GM12864 (cell line): ENCODE measurements at places on chromosomes 6 and 20.
A peak's percentile ranks its signal among the peaks of the same experiment; 100 is the strongest.

DNA sequence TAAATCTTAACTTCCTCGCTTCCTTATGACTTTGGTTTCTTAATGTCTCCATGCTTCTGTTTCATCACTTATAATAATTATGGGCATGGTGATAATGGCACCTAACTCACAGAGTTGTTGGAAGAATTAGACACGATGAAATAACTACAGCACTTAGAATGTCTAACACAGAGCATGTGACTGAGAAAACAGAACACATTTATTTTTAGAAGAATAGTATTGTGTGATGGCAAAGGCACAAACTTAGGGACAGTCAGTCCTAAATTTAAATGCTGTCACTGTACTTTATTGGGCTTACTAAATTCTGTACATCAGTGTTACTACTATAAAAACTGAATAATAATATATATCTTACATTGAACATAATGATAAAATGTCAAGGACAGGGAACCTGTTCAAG, 391.1 kb upstream of the JAG1 start:
- DNase-seq: no peak

GRCh38 chr6:25889877-25890853, 16.1 kb upstream of the SLC17A3 start:
- DNase-seq: no peak

GRCh38 chr6:72825315-72825911, 203.5 kb downstream of the KCNQ5 start:
- no peak for DNase-seq

- no peak for DNase-seq
These were observed 1.3 kb downstream of the NOTCH4 start for GRCh38 chr6:32222333-32223230.

DNA sequence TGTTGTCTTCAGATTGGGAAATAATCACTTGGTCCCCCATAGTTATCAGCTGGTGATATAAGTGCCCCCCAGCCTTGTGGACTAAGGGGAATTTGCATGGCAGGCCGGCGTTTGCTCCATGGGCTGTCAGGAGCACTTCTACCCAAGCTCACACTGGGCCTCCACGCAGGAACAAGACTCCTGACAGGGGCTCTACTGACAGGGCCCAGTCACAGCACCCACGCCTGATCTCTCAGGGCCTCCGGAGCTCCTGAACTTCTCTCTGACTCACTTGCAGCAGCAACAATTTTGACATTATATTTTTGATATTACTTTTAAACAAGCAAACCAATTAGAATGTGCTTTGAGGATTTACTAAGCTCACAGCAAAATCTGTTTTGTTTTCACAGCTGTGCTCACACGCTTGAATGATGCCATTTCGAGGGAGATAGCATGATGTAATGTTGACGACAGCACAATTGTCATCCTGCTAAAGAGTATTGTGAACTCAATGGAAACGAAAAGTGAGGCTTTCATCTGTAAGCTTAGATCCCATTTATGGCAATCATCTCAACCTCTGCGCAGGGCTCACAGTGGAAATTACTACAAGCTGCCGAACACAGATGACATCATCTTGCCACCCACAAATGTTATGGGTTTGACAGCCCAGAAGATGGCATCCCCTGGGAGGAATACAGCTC, 28.7 kb upstream of the TXNDC5 start:
- DNase-seq: no peak

DNA sequence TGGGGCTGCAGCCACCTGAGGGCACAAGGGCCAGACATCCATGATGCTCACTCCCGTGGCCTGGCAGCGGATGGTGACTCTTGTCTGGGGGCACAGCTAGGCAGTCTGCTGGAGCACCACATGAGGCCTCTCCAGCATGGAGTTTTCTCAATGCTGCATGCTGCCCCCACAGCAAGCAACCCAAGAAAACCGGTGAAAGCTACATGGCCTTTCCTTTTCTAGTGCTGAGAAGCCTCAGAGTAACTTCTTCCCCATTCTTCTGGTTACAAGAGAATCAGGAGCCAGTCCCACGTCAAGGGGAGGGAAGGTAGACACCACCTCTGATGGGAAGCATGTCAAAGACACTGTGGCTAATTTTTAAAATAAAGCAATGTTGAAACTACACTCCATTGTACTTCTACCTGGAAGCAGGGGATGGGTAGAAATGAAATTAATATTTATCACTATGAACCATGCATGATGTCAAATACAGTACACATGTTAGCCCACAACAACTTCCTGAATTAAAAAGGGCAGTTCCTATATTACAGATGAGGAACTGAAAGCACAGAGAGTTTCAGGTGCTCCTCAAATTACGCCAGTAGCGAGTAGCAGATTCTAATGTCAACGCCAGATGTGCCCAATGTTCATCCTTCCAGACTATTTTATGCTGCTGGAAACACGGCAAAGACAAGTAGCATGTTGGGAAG, 101.5 kb downstream of the LAMP5 start:
- DNase-seq: peak; percentile 74

- DNase-seq: no peak
These were observed 952.6 kb upstream of the MAP3K7 start for GRCh38 chr6:91539456-91539855.

GRCh38 chr6:135826236-135826804, 25.2 kb upstream of the PDE7B start:
- DNase-seq: no peak

GRCh38 chr20:60967431-60968316, 284.4 kb upstream of the CDH4 start:
- no peak for DNase-seq

DNA sequence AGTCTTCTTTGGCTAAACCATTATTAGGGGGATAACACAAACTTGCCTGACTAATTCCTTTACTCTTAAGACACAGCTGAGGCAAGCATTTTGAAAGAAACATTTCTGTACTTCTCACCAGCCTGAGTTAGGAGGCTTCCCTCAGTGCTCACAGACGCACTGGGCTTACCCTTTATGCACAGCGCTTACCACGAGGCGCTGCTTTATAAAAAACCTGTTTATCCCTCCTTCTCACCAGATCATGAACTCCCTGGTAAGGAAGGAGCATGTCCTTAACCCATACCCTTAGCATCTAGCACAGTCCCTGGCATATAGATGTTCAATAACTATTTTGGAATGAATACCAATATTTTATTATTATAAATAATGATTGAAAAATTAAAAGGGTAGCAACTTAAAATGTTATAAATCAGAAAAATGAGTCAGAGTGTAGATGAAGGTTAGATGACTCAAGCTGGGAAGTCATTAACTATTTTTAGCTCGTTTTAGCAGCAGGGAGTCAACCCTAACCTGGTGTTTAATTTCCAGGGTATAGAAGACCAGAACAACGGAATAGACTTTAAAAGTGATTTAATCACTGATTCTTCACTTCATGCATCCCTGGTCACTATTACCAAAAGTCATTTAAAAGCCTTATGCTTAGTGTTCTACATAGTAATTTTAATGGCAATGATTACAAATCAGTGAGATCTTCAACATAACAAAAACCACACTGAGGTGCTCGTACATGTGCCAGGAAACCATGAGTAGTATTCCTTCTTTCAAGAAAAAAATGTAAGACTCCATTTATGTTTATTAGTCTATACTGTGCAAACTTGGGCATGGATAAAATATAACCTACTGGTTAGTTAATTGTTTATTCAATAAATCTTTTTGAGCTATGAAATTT, 4.1 kb upstream of the TPD52L1 start:
- no peak for DNase-seq

DNA sequence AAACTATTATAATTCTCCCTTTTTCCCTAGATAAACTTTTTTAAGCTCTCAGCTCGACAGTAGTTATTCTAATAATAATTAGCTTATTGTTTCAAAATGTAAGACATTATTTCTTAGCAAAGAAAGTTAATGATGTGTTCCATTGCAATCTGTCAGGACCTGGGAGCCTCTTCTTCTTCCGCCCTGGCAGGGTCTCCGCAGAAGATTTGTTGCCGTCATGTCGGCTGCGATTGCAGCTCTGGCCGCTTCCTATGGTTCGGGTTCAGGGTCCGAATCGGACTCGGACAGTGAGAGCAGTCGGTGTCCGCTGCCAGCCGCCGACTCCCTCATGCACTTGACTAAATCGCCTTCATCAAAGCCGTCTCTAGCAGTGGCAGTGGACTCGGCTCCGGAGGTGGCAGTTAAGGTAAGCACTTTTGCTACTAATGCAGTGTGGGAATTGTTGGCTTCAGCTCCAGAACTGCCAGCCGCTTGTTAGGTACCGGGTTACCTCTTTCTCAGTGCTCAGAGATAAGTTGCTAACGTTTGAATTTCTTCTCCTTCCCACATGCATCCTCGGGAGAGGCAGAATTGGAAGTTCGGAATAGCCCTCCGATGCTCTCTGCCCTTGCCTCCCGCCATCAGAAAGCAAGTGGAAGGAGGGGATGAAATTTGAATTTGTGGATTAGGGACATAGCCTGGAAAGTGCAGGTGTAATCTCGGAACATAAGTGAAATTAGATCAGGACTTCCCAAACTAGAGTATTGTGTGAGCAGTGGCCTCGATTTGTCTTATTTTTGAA, at the start of gene CDC40:
Gene CDC40 (plus strand): TSS at position 200 of the 781 bp plus-strand sequence. CDS start 18 bp downstream, at position 218.
- no peak for DNase-seq

GRCh38 chr6:31143148-31143547, 4.3 kb upstream of the PSORS1C2 start:
- DNase-seq: no peak

DNA sequence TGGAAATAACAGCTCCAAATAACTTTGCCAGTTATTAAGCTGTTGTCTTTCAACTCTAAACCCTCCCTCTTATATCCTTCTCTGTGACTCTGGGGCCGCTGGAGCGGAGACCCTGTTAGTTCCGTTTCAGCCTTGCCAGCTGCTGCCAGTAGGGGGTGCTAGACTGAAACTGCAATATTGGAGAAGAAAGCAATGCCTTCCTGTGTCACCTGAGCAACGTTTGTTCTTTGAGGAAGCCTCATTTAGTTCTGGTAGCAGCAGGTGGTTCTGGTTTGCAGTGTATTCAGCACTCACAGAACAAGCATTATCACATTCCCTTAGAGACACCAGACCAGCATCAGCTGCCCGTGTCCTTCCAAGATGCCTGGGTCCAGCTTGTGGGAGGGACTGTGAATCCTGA, 22.9 kb upstream of the JAG1 start:
- no peak for DNase-seq

DNA sequence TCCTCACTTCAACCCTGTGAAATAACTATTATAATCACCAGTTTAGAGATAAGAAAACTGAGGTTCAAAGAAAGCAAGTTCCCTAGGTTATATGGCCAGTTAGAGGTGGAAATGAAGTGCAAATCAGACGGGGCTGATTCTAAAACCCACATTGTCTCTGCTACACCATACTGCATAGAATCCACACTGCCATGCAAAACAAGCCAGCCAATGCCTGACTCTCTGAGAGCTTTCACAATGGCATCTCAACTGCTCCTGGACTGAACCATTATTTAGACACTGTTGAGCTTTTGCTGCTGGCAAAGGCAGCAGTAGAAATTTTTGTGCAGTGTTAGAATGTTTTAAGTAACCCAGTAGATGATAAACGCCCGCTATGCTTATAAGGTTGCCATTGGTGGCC, 195.2 kb upstream of the CNR1 start:
- no peak for DNase-seq

DNA sequence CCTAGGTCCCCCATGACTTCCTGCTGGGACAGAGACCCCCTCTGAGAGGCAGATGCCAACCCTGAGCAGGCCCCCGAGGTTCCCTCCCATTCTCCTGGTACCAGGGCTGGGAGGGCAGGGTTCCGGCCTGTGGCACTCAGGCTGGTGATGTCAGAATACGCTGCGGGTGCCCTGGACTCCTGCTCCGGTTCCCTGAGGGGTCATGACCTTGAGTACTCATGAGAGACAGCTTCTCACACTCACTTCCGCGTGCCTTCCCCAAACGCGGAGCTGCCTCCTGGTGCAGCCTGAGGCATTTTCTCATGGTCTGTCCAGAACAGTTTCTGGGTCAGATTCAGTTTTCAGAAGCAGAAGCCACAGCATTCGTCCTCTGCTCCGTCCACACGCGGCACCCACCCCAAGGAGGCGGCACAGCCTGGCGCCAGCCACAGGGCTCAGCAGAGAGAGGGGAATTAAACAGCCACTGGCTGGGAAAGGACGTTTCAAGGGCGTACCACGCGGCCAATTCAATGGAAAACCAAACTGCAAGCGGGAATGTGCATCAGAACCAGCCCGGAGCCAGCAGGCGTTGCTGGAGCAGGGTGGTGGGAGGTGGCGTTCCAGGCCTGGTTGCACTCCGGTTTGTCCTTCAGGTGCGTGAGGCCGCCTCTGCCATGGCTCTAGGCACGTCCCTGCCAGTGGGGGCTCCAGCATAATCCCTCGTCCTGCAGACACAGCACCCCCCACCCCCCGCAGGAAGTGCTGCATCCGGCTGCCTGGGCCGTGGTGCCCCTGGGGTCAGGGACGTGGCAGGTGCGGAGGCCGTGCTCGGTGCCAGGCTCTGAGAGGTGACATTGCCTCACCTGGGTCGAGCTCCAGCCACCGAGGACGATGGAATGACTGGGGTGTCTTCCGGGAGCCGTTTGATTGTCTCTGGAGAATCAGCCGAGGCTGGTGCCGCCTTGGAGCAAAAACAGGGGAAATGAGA, 58.3 kb upstream of the BHLHE23 start:
- DNase-seq: no peak

DNA sequence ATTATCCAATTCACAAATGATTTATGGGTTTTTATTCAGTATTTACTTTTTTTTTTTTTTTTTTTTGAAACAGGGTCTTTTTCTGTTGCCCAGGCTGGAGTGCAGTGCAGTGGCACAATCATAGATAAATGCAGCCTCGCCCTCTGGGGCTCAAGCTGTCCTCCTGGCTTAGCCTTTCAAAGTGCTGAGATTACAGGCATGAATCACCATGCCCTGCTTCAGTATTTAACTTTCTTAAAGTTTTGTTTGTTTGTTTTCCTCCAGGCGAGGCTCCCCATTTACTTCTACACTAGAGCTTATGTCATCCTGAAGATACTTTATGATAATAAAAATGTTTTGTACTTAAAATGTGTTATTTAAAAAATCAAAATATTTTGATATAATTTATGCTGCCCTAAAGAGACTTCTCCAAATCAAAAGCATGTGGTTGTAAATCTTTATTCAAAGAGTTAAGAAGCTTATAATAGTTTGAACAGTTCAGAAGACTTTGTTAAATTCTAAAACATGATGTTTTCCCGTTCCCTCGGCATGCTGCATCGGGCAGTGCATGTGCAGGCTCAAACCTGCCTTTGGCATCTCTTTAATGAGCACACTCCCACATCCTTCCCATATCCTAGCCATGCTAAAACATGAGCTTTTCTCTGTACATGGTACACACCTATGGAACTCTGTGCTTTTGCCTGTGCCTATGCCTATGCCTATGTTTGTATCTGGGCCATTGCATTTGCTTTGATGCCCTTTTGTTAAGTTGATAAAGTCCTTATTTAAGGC, 11.0 kb downstream of the SMPDL3A start:
- DNase-seq: no peak

GRCh38 chr6:162063666-162064065, 663.9 kb downstream of the PRKN start:
- no peak for DNase-seq

DNA sequence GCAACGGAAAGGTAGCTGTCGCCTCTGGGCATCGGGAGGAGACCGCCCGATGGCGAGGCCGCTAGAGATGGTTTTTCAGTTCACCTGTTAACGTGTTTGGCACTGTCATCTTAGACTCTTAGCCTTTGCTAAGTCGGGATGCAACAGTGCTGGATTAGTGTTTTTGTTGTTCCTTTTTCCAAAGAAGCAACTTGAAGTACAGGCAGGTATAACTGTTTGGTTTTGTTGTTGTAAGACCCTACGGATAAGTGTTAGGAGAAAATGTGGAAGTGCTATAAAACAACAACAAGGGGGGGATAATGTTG, 723 bp downstream of the MANEA start:
- DNase-seq: no peak
